ENCODE measurements at places on chromosomes 4 and X.

DNA sequence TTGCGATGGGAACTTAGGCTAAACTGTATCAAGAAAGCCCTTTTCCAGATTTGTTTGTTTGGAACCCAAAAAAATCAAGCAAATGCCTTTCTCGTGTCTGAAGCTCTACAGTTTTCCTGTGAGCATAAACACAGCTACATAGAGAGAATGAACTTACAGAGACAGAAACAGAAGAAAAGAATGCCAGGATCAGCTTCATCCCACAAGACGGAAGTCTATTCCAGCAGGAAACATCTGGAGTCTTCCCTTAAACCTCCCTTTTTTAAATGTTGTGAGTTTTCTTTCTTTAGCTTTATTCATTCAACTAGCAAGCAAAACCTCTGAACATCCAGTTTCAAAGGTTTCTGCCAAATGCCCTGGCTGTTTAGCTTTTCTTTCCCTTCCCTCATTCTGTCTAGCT lies 32.6 kb upstream of the ZFP42 start:
- no peak for DNase-seq

GRCh38 chr4:52932591-52933470 lies 70.7 kb downstream of the RASL11B start:
- no peak for DNase-seq

- DNase-seq: no peak
These were observed 1630.0 kb downstream of the STIM2 start for GRCh38 chr4:28490669-28491068.

DNA sequence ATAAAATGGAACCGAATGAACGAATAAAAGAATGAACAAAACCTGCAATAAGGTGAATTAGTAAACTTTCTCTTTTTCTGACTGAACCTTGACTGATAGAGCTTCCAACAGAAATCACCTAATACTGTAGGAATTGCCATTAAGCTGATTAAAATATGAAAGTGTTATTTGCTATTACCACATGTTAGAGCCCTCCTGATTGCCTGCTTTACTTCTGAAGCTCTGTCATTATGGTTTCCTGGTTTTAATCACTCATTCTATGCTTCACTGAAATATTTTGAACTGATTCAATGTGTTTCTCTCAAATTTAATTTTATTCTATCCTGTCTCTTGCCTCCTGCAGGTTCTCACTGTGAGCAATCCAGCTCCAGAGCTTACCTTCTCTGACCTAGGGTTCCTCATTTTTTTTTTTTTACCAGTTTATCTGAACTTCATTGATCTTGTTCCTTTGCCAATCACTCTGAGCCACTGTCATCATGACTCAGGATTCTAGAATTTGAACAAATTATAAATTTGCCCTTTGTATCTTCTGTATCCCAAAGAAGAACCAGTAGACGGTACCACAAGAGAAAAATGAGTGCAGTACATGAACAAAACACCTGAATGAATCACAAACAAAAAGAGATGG lies 48.1 kb upstream of the UGT2B15 start:
- DNase-seq: no peak

- no peak for DNase-seq
These were observed 14.3 kb upstream of the AWAT1 start for GRCh38 chrX:70219938-70220764.

- DNase-seq: no peak
These were observed 9.0 kb upstream of the DRP2 start for GRCh38 chrX:101210630-101211029.

GRCh38 chrX:12929701-12930100 lies 23.3 kb downstream of the TLR8 start:
- no peak for DNase-seq

DNA sequence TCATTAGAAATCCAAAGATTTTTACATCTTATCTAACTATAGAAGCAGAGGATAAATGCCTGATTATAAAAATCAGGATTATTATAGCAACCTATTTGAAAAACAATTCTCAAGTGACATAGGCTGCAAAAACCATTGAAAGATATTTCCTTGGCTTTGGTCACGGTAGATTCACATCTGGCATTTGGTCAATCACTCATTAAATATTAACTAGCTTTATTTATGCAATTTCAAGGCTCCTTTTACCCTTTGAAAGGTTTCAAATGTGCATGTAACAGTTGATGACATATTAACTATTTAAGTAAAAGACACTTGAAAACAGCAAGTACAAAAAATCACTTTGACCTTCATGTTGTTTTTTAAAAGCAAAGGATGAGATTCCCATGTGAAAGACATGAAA lies 98.1 kb downstream of the MMRN1 start:
- DNase-seq: no peak

- no peak for DNase-seq
These were observed 345.3 kb upstream of the LCORL start for GRCh38 chr4:18366892-18367291.

DNA sequence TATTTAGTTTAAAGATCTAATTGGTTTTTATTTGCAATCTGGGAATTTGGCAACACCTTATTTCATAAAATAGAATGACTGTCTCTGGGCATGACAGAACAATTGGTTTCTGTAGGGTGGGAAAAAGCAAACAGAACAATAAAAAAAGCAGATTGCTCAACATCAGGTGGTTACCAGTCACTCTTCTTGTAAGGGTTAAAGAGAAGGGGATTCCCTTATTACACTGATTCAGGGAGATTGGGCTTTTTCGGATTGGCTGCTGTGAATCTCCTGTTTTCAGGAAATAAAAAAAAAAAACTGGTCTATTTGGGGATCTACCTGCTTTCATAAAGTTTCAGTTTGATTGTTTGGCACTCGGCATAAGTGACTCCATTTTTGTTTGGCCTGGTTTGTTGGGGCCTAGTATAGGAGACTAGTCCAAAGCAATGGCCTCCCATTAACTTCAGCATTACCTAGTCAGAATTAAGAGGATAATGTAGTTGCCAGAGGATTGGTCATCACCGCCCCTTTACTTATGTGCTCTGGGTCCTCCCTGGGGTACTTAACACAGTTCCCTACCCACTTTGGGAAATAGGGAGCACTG lies 380.5 kb downstream of the IDS start:
- DNase-seq: no peak

DNA sequence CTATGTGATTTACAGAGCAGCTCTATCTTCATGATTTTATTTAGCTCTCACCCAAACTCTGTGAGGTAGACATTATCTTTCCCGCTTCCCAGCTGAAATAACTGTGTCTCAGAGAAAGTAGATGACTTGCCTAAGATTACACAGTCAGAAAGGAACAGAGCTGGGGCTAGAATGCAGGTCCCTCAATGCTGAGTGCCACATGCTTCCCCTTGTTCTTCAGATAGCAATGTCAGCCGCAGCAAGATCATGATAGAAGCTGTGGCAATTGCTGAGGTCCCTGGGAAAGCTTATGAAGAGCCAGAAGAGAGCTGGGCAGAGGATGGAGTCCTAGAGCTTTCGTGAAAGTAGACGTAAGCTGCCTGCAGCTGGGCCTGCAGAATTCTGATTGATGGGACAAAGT lies 11.1 kb upstream of the GABRE start:
- no peak for DNase-seq

DNA sequence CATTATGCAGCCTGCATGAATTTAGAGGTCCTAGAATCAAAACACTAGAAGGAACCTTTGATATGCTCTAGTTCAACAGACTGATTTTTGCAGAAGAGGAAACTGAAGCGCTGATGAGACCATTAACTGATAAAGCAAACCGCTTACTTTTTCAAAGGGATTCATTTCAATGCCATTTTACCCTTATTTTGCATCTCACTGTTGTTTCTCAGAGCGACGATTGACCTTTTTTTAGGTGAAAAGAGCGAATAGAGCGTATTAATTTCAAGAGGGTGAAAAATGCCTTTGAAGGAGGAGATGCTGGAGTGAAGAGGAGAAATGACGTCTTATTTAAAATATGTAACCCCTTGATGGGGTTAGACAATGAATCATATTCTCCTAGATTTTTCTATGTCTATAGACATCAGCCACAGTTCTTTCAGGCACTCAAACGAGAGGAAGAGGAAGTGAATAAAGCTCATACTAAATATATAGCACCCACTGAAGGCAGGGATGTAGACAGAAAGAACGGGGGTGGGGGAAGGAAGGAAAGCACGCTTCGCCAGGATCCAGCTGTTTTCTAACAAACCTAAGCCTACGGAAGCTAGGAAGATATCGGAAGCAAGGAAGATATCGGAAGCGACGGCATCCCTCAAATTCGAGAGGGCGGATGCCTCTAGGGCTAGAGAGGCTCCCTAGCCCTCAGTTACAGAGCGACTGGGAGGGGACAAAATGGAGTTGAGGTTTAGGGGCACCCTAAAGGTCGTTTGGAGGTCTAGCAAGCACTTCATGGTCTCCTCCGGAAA lies 848 bp downstream of the ACSL4 start:
- DNase-seq: no peak

GRCh38 chrX:41982953-41983352 lies 59.6 kb upstream of the CASK start:
- DNase-seq: no peak

DNA sequence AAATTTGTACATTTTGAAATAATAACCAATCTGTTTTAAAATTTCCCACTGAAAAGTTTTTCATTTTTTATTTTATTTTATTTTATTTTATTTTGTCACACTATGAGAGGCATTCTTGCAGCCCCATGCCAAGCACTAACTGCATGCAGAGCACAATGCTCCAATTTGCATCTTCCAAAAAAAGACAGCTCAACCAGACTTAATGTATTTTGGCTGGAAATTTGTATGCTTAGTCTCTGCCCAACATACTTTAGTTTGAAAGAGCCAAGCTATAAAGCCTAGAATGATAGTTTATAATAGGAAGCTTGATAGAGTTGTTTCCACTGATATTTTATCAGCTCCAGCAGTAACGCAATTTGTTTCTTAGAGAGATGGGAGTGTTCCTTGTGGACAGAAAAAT lies 235.5 kb downstream of the GALNTL6 start:
- DNase-seq: no peak

- no peak for DNase-seq
These were observed 104.3 kb upstream of the RAPGEF2 start for GRCh38 chr4:158998624-158999023.

DNA sequence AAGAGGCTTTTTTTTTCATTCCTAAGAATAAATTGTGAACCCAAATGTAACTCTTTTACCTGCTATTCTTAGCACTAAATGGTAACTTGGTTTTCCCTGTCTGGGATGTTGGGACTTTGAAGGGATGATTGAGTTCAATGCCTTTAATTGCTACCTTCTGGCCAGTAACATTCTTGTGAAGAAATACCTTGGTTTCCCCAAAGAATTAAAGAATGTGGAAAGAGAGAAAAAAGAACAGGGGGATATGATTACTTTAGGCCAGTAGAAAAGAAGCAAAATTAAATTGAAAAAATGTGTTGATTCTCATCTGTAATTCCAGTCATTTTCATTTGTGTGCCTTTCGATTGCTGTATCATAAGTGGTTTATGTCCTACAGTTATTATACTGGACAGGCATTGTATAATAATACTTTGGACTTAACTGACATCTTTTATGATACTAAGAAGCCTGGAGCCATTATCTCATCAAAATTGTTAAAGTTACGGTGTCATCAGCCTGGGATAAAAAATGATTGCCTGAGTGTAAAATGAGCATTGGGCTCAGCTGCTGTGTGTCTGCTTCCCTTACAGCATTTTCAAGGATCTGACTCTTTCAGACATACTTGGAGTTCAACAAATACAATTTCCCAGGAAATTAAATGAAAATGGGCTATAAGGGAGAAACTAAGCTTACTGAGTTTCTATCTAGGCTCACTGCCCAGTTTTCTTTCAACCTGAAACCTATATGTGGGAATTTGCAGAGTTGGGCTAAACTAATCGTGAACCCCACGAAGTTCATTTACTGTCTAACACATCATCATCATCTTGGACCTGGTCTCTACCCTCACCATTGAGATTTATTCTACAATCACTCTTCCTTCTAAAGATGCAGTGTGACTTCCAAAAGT lies 146.3 kb downstream of the SHROOM3 start:
- DNase-seq: no peak

DNA sequence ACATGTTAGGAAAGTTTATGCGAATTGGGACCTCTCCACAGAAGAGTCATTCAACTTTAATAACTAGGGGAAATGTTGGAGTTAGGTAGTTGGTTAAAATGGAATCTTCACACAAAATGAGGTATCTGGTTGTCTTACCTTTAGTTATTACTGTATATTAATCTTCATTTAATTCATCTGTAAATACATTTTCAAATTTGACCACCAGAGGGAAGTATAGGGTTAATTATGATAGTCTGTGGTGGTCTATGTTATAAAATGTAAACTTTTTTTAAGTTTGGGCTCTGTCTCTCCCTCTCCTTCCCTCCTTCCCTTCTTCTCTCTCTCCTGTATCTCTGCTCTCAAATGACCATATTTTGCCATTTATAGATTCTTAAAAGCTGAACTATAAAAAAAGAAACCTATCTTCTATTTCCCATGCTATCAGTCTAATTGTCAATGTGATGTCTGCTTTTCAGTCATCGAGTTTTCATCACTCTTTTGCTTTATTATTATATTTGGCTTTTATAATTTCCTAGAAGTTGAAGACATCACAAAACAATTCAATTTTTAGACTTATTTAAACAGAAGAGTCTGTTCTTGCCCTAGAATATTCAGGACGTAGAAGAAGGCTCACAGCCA lies 49.8 kb downstream of the TMEM144 start:
- no peak for DNase-seq

- no peak for DNase-seq
These were observed 211.0 kb downstream of the NWD2 start for GRCh38 chr4:37455301-37456131.

DNA sequence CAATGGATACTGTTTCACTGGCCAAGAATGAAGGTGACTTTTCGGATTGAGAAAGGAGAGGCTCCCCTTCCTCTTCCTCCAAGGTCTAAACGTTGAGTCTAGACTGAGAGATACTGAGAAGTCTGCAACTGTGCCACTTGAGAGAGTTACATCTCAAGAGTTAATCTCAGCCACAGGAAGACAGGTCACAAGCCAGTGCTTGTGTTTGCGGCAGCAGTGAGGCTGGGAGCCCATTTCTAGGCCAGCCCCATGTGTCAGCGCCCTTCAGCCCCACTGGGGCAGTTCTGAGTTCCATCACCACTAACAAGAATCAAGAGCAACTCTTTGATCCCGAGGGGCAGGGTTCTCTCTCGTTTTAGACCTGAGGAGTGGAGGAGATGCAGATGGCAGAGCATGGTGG lies 7.3 kb upstream of the SEC24D start:
- DNase-seq: no peak

- DNase-seq: no peak
These were observed 12.1 kb upstream of the TCEAL4 start for GRCh38 chrX:103573202-103573601.

- DNase-seq: no peak
These were observed 11.0 kb downstream of the PGM2 start for GRCh38 chr4:37837446-37837845.

DNA sequence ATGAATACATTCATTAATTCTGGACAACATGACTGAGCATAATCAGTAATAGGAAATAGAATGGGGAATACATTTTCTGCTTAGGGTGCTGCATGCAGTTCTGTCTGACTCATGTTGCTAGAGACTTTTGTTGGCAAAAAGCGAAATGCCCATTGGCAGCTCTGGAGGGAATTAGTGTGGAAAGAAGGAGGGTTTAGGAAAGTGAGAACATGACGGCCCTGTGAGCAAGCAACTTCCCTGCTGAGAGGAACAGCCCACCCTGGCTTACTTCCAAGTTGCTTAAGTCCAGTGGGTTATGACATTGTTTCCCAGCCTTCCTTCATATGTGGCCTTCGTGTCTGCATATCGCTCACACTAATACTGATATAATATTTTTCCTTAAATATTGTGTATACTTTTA lies 13.8 kb downstream of the MAD2L1 start:
- DNase-seq: no peak
